ENCODE measurements at places on chromosomes 13 and 19.

- no peak for DNase-seq
Measured at GRCh38 chr13:32168131-32168530, 136.6 kb downstream of the FRY start.

DNA sequence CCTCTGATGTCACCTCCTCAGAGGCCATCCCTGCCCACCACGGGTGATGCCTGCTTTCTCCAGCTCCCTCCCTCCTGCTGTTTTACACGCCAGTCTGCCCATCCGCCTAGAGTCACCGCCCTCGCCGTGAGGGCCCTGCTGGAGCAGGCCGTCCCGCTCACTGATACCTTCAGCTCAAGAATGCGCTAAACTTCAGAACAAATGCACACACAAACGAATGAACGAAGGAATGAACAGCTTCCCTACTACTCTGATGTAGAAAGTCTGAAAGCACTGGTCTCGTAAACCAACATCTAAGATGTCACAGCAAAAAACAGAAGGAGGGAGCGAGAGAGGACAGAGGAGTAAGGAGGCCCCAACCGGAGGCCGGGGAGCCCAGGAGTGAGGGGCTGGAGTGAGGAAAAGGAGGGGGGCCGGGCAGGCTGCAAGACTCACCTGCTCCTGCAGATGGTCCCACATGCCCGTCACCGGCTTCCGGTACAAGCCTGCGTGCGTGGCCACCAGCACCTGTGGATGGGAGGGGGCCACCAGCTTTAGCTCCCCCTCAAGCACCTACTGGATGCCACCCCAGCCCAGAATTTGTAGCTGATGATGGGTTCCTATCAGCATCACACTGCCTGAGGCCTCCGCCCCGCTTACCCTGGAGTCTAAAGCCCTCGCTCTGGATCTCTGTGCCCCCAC lies 4.0 kb downstream of the PNKP start:
- no peak for DNase-seq

- DNase-seq = no peak
Measured at GRCh38 chr13:114149774-114150740, 17.6 kb upstream of the RASA3 start.

DNA sequence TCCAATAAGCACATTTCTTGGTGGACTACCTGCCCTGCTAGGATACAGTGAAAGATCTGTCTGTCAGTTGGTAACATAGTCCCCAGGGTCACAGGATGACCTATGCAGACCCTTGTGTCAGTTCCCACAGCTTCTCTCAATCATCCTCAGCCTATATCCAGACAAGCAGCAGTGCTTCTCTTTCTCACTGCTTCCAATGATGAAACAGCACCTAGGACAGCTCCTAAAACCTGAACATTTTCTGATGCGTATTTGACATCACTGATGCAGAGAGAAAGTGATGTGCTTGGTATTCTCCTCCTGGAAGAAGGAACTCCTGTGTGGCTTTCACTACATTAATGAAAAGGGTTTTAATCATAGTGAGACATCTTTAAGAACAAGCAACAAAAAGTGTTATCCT lies 43.7 kb downstream of the ZNF557 start:
- DNase-seq = no peak

DNA sequence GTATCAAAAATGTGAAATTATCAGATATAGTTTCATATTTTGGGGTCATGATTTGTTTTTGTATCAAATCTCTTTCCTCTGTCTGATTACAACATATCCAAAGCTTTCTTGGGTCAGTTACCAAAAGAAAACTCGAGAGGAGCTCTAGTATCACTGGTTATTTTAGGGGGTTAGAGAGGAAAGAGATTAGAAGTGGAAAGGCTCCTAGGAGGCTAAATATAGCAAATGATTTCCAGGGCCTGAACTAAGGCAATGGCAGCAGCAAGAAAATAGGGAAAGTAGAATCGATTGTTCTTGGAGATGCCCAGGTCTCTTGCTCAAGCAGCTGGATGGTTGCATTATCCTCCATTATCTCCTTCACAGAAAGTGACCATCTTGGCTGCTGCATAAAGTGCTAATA lies 72.9 kb downstream of the NHLRC3 start:
- no peak for DNase-seq
